CD4-positive, alpha-beta T cell treated with Interleukin-15 for 4 hours (primary cell): ENCODE measurements at places on chromosomes 1 and 21.

DNA sequence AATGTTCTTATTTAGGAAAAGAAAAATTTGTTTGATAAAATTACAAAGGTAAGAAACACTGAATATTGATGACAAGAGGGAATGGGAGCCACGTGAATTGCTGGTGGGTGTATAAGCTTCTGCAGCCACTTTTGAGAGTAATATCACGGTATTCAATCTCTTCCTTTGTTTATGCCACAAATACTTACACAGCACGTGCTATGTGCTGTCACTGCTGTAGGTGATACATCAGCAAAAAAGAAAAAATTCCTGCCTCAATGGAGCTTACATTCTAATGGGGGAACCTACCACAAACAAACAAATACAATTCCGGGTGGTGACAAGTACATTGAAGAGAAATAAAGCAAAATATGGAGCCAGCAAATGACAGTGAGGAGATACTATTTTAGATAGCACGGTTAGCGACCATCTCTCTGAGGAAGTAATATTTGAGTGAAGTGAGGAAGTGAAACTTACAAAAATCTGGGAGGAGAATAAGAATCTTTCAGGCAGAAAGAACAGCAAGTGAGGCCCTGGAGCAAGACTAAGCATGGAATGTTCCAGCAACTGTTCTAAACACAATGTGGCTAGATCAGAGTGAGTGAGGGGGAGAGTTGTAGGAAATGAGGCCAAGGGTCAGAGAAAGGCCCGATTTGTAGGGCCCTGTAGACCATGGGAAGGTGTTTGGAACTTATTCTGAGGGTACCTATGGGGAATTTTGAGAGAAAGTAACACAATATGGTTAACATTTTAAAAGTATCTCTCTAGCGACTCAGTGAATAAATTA is 2.6 kb upstream of the FCRLB start:
- DNase-seq, result no peak

DNA sequence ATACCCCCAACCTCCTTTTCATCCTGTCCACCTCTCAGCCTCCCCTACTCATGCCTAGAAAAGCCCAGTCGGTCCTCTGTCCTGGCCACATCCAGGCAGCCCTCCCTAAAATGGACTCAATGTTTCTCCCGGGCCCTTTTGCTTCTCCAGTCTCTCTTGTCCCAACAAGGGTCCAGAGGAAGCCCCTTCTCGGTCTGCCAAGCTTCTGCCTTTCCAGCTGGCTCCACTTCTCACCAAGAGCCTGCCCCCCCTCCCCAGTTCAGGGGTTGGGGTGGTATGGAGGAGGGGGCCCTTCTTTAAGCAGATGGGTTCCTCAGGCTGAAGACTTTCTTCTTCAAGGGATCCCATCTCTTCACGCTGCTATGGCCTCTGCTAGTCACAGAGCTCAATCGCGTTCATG is 23.9 kb downstream of the RAB7B start:
- no peak for DNase-seq

DNA sequence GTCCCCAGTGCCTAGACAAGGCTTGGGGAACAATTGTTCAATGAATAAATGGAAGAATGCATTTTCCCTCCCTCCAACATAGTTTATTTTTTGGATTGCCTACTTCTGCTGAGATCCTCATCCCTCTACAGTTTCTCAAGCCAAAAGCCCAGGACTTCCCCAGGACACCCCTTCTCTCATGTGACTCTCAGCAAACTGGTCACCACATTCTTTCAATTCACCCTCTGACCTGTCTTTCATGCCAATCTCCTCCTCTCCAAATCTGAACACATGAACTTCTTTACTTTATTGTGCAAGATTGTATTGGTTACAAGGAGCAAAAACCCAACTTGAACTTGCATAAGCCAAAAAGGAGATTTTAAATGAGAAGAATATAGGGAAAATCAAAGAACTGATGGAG is 103.2 kb upstream of the JUN start:
- DNase-seq, result no peak

DNA sequence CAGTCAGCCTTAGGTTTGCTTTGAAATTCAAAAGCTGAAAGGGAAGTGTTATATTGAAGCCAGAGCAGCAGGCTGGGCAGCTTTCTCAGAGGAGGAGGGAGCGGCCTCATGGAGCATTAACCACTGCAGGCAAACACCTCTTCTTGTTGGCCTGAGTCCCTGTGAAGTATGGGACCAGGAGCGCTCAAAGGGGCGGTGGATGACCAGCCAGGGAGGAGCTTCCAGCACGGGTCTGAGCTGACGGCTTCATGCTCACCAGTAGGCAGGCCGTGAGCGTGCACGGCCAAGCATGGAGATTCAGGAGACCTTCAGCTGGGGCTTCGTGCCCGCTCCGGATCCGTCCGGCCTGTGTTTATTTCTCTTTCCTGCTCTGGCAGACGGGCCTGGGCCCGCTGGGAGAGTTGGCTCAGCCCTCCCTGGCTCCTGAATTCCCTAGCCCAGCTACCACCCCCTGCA is 245.2 kb downstream of the TRABD2B start:
- no peak for DNase-seq

DNA sequence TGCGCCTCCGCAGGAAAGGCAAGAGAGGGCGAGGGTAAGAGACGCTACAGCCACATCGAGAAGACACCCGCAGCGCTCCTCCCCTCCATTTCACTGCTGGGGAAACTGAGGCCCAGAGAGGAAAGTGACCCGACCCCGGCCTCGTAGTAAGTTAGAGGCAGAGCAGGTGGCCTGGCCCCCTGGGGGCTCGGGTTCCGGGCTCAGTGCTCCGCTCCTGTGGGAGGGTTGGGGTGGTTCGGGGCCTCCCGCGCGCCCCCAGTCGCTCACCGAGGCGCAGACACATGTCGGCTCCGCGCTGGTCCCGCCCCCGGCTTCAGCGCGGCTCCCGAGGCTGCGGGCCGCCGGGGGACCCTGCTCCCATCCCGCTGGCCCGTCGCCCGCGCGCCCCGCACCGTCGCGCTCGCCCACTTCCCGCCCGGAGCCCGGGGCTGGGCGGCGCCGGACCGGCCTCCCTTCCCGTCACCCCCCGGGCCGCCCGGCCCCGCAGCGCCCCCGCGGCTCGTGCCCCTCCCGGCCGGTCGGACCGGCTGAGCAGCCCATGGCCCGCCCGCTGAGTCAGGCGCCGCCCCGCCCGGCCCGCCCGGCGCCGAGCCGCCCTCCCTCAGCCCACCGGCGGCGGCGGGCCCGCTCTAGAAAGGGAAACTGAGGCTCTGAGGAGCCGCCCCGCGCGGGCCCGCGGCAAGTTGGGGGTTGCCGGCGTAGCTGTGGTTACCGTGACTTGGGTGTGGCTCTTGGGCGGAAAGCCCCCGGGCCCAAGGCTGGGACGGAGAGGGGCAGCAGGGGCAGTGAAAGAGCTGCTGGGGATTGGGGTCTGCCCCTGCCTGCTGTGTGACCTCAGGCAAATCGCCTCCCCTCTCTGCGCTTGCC is at the start of gene TMEM54:
Gene TMEM54 (minus strand): TSS at position 434 of the 867 bp plus-strand sequence. CDS start 151 bp downstream, at position 283.
- DNase-seq, result no peak

- no peak for DNase-seq
Measured at GRCh38 chr1:172473302-172473701, 29.4 kb upstream of the PIGC start.

DNA sequence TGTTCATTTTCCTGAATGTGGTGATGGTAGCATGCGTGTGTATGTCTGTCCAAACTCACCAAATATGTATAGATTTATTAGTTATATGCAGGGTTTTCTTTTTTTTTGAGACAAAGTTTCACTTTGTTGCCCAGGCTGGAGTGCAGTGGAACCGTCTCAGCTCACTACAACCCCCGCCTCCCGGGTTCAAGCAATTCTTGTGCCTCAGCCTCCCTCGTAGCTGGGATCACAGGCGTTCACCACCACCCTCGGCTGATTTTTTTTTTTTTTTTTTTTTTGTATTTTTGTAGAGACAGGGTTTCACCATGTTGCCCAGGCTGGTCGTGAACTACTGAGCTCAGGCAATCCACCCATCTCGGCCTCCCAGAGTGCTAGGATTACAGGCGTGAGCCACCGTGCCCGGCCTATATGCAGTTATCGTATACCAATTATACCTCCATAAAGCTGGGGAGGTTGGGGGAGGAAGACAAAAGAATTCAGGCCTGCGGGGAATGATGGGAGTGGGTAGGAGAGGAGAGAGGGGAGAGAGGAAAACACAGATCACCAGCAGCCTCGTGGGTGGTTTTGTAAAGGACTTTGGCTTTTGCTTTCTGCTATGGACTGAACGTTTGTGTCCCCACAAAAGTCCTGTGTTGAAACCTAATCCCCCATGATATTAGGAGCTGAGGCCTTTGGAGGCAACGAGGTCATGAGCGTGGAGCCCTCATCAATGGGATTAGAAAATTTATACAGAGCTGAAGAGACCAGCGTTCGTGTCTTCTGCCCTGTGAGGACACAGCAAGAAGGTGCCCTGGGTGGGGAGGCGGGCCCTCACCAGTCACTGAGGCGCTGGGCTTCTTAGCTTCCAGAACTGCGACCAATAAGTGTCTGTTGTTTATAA is 4.4 kb upstream of the HNRNPU start:
- no peak for DNase-seq

- no peak for DNase-seq
Measured at GRCh38 chr1:74579425-74579824, 67.0 kb upstream of the LRRC53 start.

- DNase-seq, result no peak
Measured at GRCh38 chr1:210438928-210439841, 110.5 kb downstream of the HHAT start.

- peak; percentile 93 for DNase-seq
Measured at GRCh38 chr1:21294266-21294989, 4.2 kb upstream of the ECE1 start.

DNA sequence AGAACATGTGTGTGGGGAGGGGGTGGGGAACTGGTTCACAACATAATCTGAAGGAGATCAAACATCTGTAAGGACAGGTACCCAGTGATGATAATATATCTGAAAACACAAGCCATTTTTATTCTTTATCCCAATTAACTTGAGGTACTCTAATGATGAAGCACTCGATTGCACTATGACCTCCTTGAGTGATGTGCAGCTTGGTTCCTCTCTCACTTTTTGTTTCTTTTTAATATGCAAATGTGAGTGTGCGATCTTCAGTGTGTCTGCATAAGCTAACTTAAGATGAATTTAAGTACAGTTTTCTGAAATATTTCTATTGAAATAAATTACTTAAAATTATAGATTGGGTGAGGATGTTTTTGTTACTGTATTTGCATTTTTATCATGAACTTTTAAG is 50.6 kb upstream of the ANGPTL1 start:
- DNase-seq, result no peak

DNA sequence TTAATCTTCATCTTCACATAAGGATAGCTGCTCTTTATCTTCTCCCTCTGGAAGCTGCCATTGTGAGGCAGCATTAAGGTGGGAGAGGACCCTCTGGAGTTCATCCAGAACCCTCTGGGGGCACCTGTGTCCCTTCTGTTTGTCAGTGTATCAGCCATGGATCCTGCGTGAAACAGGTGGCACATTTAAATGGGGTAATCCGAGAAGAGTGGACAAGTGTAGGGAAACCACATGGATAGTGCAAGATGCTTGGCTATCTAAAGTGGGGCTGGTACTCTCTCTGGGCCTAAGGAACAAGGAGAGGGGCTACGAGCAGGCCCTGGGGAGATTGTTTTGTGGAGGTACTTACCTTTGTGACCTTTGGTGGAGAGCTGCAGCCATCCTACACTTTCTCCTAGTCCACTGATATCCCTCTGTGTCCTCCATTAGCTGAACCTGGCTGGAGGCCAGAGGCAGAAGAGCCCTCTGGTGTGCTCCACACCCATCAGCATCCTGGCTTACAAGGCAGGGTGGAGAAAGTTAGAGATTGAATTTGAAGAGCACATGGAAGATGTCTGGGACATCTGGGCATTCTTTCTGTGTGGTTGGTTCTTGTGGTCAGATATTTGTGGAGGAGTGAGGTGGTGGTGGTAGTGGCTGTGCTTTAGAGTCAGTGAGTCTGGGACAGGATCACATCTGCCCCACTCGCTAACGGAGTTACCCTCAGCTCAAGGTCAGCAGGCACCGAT is 117.7 kb downstream of the FGGY start:
- DNase-seq, result no peak
